ENCODE measurements at places on chromosomes 13 and 19. TPM values are rescaled to one million over a fixed set of nuclear protein-coding genes. Genes with fewer than 3 reads are reported as not detected.

Gene HTR2A
- not detected for total RNA-seq

- H3K27me3 ChIP-seq, result peaks cover 15% of the 10 kb centered on the region
- H3K27ac ChIP-seq, result no peak overlapping the region
- DNase-seq, result no peak
- H3K4me3 ChIP-seq, result no peak overlapping the region
- H3K36me3 ChIP-seq, result no peaks in the 10 kb centered on the region
Measured at GRCh38 chr13:98285852-98286594, 109.0 kb upstream of the RNF113B start.

DNA sequence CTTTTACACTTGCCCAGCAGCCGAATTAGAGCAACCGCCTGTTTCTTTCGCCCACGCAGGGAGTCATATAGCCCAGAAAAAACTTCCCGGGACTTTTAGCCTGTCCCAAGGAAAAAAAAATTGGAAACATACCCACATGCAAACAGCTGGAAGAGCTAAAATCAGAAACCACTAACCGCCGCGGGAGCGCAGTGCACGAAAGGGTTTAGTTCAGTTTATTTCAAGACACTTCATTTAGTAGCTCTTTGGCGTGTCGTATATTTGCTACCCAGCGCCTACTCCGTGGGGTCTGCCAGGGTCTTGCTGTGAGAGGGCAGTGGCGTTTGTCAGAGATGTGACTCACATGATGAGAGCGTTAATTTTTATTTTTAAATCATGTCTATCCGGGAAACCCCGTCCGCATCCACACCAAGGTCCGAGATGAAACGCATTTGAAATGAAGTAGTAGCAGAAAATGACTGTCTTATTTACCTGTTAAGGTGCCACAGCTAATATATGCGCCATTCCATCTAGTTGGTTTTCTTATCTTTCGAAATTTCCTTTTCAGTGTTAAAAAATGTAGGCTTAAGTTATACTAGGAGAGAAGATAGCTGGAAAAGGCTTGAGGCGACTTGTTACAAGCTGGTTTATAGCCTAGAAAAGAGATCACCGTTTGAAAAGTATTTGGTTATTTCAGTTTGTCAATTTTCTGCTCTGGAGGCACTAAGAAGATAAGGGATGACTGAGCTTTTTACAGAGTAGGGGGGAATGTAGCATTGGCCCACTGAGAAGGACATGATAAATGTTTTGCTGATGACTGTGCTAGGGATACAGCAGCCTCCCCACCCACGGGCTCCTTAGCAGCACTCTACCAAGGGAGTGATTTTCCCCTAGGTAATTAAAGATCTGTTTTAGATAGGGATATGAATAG lies 1.7 kb downstream of the KLF5 start:
- peak overlapping the region; percentile 70 for H3K4me3 ChIP-seq
- DNase-seq, result no peak
- H3K4me1 ChIP-seq, result peaks cover 8% of the 10 kb centered on the region
- H3K36me3 ChIP-seq, result peaks cover 6% of the 10 kb centered on the region
- H3K27me3 ChIP-seq, result peaks cover 15% of the 10 kb centered on the region

GRCh38 chr19:5332501-5332900 lies 8.1 kb downstream of the PTPRS start:
- no peak overlapping the region for H3K4me3 ChIP-seq
- H3K36me3 ChIP-seq, result peaks cover 5% of the 10 kb centered on the region
- no peak overlapping the region for H3K27ac ChIP-seq
- peaks cover 7% of the 10 kb centered on the region for H3K4me1 ChIP-seq

GRCh38 chr19:47891923-47892666 lies 6.0 kb upstream of the SULT2A1 start:
- H3K27ac ChIP-seq, result no peak overlapping the region
- no peaks in the 10 kb centered on the region for H3K36me3 ChIP-seq
- H3K4me3 ChIP-seq, result no peak overlapping the region
- DNase-seq, result no peak
- peaks cover 23% of the 10 kb centered on the region for H3K27me3 ChIP-seq

DNA sequence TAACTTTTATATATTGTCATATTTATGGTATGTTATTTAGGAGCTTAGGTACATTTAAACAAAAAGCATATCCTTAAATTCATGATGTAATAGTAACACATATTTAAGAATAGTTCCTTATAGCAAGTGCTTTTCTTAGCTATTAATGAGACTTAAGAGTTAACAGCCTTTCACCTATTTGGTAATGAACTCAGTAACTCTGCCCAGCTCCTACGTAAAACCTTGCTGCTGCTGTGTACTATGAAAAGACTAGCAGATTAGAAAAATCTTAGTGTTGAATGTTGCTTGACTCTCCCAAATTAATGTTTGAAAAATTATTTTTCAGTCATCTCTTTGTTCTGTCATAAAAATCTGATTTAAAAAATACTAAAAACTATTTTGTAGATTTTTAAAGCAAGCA lies 6.9 kb downstream of the GPR180 start:
- peak overlapping the region; percentile 46 for H3K27ac ChIP-seq
- DNase-seq, result no peak
- H3K27me3 ChIP-seq, result no peaks in the 10 kb centered on the region
- no peak overlapping the region for H3K4me3 ChIP-seq

DNA sequence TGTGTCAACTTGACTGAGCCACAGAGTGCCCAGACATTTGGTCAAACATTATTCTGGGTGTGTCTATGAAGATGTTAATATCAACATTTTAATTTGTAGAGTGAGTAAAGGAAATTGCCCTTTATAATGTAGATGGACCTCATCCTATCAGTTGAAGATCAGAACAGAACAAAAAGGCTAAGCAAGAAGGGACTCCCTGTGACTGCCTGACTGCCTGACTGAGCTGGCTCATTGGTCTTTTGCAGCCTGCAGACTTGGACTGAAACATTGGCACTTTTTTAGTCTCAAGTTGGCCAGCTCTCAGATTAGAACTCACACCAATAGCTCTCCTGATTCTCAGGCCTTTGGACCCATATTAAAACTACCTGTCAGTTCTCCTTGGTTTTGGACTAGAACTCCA lies 600.4 kb upstream of the SLITRK6 start:
- H3K36me3 ChIP-seq, result no peaks in the 10 kb centered on the region
- DNase-seq, result no peak
- no peak overlapping the region for H3K27ac ChIP-seq
- H3K4me1 ChIP-seq, result no peaks in the 10 kb centered on the region
- H3K27me3 ChIP-seq, result no peaks in the 10 kb centered on the region

GRCh38 chr13:105788530-105788929 lies 746.9 kb downstream of the EFNB2 start:
- no peak overlapping the region for H3K27ac ChIP-seq
- no peak overlapping the region for H3K4me3 ChIP-seq
- H3K36me3 ChIP-seq, result no peaks in the 10 kb centered on the region
- H3K27me3 ChIP-seq, result no peaks in the 10 kb centered on the region
- no peaks in the 10 kb centered on the region for H3K4me1 ChIP-seq
- DNase-seq, result no peak

DNA sequence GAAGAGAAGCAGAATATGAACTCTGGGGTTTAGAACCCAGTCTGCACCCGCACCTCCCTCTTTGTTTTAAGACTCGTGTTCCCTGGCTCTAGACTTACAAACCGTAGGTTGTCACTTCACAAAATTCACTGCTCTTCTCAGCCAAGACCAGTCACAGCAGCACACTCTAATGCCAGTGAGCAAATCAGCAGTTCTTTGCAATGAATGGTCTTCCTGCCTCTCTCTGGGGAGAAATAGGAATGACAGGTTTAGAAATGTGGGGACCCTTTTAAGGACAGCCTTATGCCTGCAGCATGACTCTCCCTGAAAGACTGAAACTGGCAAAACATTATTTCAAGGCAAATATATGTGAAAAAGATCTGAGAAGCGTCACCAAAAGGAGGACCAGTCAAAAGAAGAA lies 156.9 kb downstream of the KCTD15 start:
- H3K36me3 ChIP-seq, result no peaks in the 10 kb centered on the region
- peaks cover 42% of the 10 kb centered on the region for H3K27me3 ChIP-seq
- DNase-seq, result no peak
- H3K27ac ChIP-seq, result no peak overlapping the region
- peaks cover 2% of the 10 kb centered on the region for H3K4me1 ChIP-seq
- no peak overlapping the region for H3K4me3 ChIP-seq

GRCh38 chr19:10864538-10864899 lies 6.8 kb upstream of the CARM1 start:
- peaks cover 4% of the 10 kb centered on the region for H3K36me3 ChIP-seq
- H3K27me3 ChIP-seq, result no peaks in the 10 kb centered on the region
- DNase-seq, result peak; percentile 68
- peak overlapping the region; percentile 65 for H3K4me3 ChIP-seq

GRCh38 chr19:7980168-7980567 lies 25.3 kb downstream of the ELAVL1 start:
- no peak for DNase-seq
- no peak overlapping the region for H3K4me3 ChIP-seq
- peak overlapping the region; percentile 6 for H3K27ac ChIP-seq
- H3K27me3 ChIP-seq, result no peaks in the 10 kb centered on the region
- peaks cover 7% of the 10 kb centered on the region for H3K4me1 ChIP-seq

GRCh38 chr13:30567072-30567471 lies 50.6 kb upstream of the USPL1 start:
- H3K36me3 ChIP-seq, result no peaks in the 10 kb centered on the region
- no peak for DNase-seq
- H3K27ac ChIP-seq, result no peak overlapping the region
- H3K4me3 ChIP-seq, result no peak overlapping the region
- H3K27me3 ChIP-seq, result no peaks in the 10 kb centered on the region
